Activated CD4-positive, alpha-beta T cell treated with anti-CD3 and anti-CD28 coated beads, Interleukin-2, amount 10 ng/mL, durations not matched to agents 7 days and 5 days (primary cell): ENCODE measurements at places on chromosomes 2 and 18. TPM values are rescaled to one million over a fixed set of nuclear protein-coding genes. Genes with fewer than 3 reads are reported as not detected.
A peak's percentile ranks its signal among the peaks of the same experiment; 100 is the strongest.

The LRATD1 gene
- not detected for total RNA-seq

- no peaks in the 10 kb centered on the region for H3K4me1 ChIP-seq
- no peaks in the 10 kb centered on the region for H3K36me3 ChIP-seq
- no peak overlapping the region for H3K27ac ChIP-seq
- no peak for DNase-seq
Observed at GRCh38 chr2:121155502-121156056, 129.4 kb downstream of the TFCP2L1 start.

The CRYGB gene
- total RNA-seq: not detected

The TYW5 gene
- 7.9 TPM for total RNA-seq

The KCNIP3 gene
- not detected for total RNA-seq

GRCh38 chr18:48136827-48137373 is 206.4 kb upstream of the SMAD2 start:
- H3K4me3 ChIP-seq: peak overlapping the region; percentile 18
- no peak for DNase-seq
- peaks cover 12% of the 10 kb centered on the region for H3K4me1 ChIP-seq
- no peak overlapping the region for H3K27ac ChIP-seq
- no peaks in the 10 kb centered on the region for H3K36me3 ChIP-seq

DNA sequence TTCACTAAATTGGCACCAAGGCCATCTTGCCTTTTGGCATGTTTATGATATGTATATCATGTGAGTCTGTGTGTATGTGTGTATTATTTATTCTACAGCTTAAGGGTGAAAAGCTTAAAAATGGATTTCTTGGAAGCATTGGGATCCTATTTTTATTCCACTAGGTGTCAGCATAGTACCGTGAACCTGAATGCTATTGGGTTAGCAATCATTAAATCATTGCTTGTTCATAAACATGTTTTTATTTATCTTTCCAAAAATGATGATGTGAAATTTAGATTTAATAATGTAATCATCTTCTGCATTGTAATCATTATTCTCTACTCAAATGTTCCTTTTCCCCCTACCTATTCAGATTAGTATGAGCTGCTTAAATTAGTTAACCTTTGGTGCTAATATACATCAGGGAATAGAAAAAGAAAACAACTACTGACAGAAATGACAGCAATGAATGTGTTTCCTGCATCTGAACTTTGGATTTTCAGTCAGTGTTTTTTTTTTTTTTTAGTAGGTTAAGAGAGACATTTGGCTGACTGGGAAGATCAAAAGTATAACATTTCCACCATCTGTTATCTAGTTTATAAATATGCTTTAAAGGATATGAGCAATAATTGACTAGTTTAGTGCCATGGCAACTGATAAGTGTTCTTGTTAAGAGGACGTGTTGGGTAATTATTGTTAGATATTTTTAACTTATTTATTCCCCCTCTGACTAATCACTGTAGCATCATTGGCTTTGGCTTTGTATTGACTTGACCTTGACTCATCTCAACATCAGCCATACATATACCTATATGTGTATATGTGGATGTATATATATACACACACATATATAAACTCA is 14.1 kb upstream of the ZSWIM2 start:
- no peaks in the 10 kb centered on the region for H3K27me3 ChIP-seq
- H3K4me3 ChIP-seq: no peak overlapping the region
- H3K4me1 ChIP-seq: no peaks in the 10 kb centered on the region
- DNase-seq: no peak
- no peak overlapping the region for H3K27ac ChIP-seq

DNA sequence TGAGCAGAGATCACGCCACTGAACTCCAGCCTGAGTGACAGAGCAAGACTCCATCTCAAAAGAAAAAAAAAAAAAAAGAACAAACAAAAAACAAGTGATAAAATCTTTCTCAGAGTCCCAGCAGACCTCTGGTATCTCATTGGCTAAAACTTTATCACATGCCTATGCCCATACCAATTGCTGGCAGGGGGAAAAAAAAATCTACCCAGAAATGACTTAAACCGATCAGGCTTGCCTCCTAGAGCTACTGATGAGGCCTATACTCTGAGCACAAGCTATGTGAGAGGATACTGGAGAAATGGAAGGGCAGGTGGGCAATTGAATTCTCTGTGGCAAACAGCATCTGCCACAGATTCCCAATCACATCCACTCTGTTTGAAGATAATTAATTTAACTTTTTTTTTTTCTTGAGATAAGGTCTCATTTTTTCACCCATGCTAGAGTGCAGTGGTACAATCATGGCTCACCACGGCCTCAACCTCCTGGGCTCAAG is 49.0 kb downstream of the FBXO36 start:
- no peak overlapping the region for H3K27ac ChIP-seq
- H3K4me1 ChIP-seq: no peaks in the 10 kb centered on the region
- DNase-seq: no peak
- H3K36me3 ChIP-seq: no peaks in the 10 kb centered on the region

- H3K4me1 ChIP-seq: no peaks in the 10 kb centered on the region
- H3K4me3 ChIP-seq: no peak overlapping the region
- H3K36me3 ChIP-seq: no peaks in the 10 kb centered on the region
- H3K27me3 ChIP-seq: no peaks in the 10 kb centered on the region
- no peak for DNase-seq
Observed at GRCh38 chr18:49859021-49859359, 45.7 kb upstream of the ACAA2 start.

- H3K27me3 ChIP-seq: no peaks in the 10 kb centered on the region
- no peaks in the 10 kb centered on the region for H3K36me3 ChIP-seq
- H3K4me3 ChIP-seq: no peak overlapping the region
- H3K4me1 ChIP-seq: no peaks in the 10 kb centered on the region
- DNase-seq: no peak
Observed at GRCh38 chr2:56207760-56208159, 24.0 kb downstream of the CCDC85A start.

GRCh38 chr2:218807626-218808025 is 24.0 kb downstream of the PRKAG3 start:
- peaks cover 6% of the 10 kb centered on the region for H3K4me1 ChIP-seq
- no peak overlapping the region for H3K4me3 ChIP-seq
- no peaks in the 10 kb centered on the region for H3K36me3 ChIP-seq
- DNase-seq: no peak
- peaks cover 37% of the 10 kb centered on the region for H3K27me3 ChIP-seq

The COLEC12 gene
- total RNA-seq: not detected

The CCL20 gene
- total RNA-seq: not detected

The TOGARAM2 gene
- 5.0 TPM for total RNA-seq

GRCh38 chr2:64574871-64575270 is 50.7 kb downstream of the AFTPH start:
- no peak for DNase-seq
- no peak overlapping the region for H3K4me3 ChIP-seq
- H3K27me3 ChIP-seq: no peaks in the 10 kb centered on the region
- H3K27ac ChIP-seq: peak overlapping the region; percentile 14
- peaks cover 36% of the 10 kb centered on the region for H3K36me3 ChIP-seq

DNA sequence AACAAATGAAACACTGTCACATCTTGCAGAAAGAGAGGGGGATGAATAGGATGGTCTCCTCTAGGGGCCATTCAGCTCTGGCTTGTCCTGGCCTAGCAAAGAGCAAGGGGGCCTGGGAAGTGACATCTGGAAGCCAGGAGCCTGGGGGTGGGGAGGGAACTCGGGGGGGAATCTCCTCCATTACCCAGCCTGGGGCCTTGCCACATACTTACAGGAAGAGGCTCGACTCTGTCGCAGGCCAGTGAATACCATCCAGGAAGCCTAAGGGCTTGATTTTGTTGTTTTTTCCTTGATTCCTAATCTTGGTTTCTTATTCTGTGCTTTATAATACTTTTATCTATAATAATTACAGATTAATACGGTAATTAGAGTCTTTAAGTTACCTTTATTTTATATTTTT is 797.5 kb upstream of the ID2 start:
- no peaks in the 10 kb centered on the region for H3K36me3 ChIP-seq
- H3K27ac ChIP-seq: no peak overlapping the region
- H3K4me1 ChIP-seq: no peaks in the 10 kb centered on the region
- no peaks in the 10 kb centered on the region for H3K27me3 ChIP-seq

The SLC5A7 gene
- not detected for total RNA-seq

The TSPYL6 gene
- total RNA-seq: not detected

DNA sequence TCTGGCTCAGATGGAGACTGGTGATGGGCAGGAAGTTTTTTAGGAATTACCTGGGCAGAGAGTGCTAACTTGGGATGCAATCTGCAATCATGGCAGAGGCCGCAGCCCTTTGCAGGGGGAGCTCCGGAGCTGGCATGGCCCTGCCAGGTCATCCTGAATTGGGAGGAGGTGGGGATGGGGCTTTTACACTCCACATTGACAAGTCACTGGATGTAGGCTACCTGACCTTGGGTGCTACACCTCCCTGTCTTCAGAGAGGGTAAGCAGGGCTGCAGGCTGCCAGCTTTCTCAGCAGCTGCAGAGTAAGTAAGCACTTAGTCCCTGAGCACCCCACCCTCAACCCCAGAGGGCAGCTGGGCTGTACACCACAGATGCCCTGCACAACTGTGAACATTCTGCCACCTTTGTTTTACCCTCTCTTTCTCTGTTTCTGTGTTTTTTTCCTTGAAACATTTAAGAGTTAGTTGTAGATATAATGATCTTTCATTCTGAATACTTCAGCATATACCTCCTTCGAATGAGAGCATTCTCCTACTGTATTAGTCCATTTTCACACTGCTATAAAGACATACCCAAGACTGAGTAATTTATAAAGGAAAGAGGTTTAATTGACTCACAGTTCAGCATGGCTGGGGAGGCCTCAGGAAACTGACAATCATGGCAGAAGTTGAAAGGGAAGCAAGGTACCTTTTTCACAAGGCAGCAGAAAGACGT is 6.8 kb upstream of the HS1BP3 start:
- H3K27me3 ChIP-seq: peaks cover 47% of the 10 kb centered on the region
- H3K36me3 ChIP-seq: no peaks in the 10 kb centered on the region
- H3K27ac ChIP-seq: no peak overlapping the region
- H3K4me3 ChIP-seq: no peak overlapping the region
- no peak for DNase-seq
- H3K4me1 ChIP-seq: no peaks in the 10 kb centered on the region

- no peak overlapping the region for H3K4me3 ChIP-seq
- H3K27me3 ChIP-seq: no peaks in the 10 kb centered on the region
- DNase-seq: no peak
- H3K27ac ChIP-seq: no peak overlapping the region
- no peaks in the 10 kb centered on the region for H3K36me3 ChIP-seq
Observed at GRCh38 chr2:47259829-47260228, 104.7 kb upstream of the STPG4 start.

- no peak overlapping the region for H3K4me3 ChIP-seq
- no peaks in the 10 kb centered on the region for H3K4me1 ChIP-seq
- no peak overlapping the region for H3K27ac ChIP-seq
- no peak for DNase-seq
- peaks cover 3% of the 10 kb centered on the region for H3K27me3 ChIP-seq
Observed at GRCh38 chr2:479490-480176, 191.7 kb upstream of the ALKAL2 start.
